ENCODE measurements at places on chromosomes 11 and 22. TPM values are rescaled to one million over a fixed set of nuclear protein-coding genes. Genes with fewer than 3 reads are reported as not detected.

TMPRSS4 gene
- 3.4 TPM for total RNA-seq

TESMIN gene
- 9.6 TPM for total RNA-seq

MS4A6A gene
- total RNA-seq: 41.7 TPM

C22orf31 gene
- total RNA-seq: not detected

FXYD2 gene
- 2.4 TPM for total RNA-seq

LRRC56 gene
- total RNA-seq: not detected

OTUB1 gene
- 17.6 TPM for total RNA-seq

DNA sequence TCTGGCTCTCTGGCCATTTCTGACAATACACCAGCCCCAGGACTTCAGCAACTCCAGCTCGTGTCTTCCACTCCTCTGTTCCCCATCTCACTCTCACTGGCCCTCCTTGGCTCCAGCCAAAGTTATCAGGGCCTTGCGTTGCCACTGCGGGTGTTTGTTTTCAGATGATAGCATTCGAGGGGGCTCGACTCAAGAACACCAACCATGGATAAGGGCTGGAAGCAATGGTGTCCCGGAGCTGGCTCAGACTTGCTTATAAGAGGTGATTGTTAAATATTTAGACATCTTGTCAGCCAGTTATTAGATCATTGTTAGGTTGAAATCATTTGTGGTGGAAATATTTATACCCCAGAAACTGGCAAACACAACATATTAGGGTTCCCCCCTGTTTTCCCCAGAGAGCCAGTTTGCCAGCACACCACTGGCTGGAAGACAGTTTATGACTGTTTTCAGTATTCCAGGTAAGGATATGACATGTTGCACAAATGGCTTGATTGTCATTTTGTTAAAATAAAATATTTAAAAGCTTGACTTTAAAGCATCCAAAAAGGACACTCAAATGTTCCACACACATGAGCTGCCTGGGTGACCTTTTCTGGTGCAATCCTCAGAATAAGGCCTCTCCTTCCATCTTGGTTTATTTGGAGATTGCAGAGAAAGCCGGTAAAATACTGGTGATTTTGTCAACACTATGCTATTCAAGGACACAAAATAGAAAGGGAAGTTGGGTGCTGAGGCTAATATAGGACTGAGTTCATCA lies 98.3 kb downstream of the FBXO7 start:
- no peak for DNase-seq

DNA sequence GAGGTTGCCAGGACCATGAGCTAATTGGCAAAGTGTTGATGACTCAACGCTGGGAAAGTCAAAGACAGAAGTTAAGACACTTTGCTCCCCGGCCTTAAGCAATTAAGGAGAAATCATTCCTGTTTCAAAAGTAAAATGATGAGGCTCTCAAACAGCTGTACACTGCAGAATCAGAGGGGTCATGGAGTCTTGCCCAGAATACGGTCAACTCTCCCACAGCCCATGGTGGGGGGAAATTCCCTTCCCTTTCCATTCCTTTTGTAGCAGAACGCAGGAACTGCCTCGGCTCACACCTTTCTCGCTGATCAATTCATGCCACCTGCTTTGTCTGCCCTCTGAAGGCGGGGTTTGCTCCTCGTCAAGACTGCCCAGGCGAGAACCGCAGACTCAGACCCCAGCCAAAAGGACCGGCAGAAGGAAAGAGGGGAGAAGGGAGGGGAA lies 52.8 kb downstream of the MN1 start:
- DNase-seq: peak; percentile 63

- no peak for DNase-seq
Measured at GRCh38 chr11:34830035-34830434, 86.1 kb downstream of the APIP start.

- no peak for DNase-seq
Measured at GRCh38 chr11:72627594-72628281, 46.5 kb downstream of the PDE2A start.

- DNase-seq: no peak
Measured at GRCh38 chr11:84136926-84137325, 850.8 kb upstream of the CCDC90B start.

DNA sequence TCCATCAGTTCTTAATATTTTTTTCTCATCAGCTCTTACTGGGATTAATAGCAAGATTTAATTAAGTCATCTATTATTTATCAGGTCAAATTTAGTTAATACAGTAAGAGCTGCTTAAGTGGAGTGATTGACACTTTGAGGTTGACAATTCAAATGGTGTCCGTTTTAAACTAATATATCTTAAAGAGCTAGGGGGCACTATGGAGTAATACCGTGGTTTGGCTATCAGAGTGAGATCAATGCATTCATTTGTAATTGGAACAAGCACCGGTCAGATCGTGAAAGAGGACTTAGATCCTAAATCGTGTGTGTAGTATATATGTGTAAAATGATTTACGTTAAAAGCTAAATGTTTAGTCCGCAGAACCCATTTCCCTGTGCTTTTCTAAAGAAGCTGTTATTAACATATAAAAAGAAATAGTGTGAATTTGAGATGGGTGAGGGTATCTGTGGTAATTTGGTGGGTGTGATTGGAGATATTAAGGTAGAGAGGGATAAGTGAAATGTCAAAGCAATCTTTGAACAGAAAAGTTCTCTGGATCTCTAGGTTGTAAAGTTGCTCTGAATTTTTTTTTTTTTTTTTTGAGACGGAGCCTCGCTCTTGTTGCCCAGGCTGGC lies 2.3 kb downstream of the SIK2 start:
- DNase-seq: peak; percentile 35

GRCh38 chr11:70630816-70631623 lies 232.7 kb downstream of the CTTN start:
- no peak for DNase-seq

- DNase-seq: no peak
Measured at GRCh38 chr11:106813806-106814205, 204.5 kb downstream of the GUCY1A2 start.

GRCh38 chr11:8311366-8311765 lies 47.7 kb upstream of the LMO1 start:
- no peak for DNase-seq

DNA sequence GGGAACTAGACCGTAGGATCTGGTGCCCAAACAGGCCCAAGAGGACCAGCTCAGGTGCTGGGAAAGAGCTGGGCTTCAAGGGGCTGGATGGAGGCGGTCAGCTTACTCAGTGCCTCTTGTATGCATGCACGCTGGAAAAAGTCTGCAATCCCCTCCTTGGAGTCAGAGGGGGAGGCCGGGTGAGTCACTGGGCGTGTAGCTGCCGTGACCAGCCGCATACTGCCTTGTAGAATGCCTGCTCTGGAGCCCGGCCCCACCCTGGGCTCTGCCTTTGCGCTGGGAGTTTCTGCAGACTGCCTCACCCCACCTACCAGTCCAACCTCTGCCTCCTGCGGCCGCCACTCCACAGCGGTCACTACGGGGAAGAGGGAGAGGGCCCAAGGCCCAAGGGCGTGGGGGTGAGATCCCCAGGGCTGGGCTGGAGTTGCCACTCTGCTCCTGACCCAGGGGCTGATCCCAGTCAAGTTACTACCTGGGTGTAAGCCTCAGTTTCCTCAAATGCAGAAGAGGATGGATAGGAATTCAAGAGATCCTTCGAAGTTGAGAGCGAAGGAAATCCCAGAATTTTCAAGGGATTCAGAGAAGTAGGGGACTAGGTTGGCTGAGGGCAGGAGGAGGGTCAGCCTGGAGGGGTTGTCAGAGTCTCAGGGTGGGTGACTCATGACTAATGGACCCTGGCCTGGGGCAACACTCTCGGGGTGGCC lies 4.2 kb downstream of the MRGPRF start:
- DNase-seq: peak; percentile 99

GRCh38 chr22:47382164-47382890 lies 619.9 kb downstream of the TBC1D22A start:
- no peak for DNase-seq

- DNase-seq: peak; percentile 32
Measured at GRCh38 chr11:123304828-123305466, 109.9 kb upstream of the CLMP start.

DNA sequence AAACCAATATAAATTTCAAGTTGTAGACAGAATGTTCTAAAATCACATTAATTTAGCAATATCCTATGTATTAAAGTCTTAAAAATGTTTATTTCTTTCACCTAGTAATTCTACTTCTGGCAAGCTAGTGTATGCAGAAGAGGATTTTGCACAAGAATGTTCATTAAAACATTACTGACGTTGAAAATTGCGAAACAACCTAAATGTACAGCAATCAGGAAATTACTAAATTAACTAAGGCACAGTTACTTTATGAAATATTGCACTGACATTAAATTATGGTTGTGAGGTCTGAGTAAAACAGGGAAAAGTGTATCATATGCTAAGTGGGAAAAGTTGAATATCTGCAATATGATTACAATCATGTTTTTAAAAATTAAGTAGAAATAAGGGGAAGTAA lies 4.1 kb downstream of the SLC36A4 start:
- DNase-seq: no peak

GRCh38 chr22:28773461-28773867 lies 969 bp downstream of the CCDC117 start:
- no peak for DNase-seq

DNA sequence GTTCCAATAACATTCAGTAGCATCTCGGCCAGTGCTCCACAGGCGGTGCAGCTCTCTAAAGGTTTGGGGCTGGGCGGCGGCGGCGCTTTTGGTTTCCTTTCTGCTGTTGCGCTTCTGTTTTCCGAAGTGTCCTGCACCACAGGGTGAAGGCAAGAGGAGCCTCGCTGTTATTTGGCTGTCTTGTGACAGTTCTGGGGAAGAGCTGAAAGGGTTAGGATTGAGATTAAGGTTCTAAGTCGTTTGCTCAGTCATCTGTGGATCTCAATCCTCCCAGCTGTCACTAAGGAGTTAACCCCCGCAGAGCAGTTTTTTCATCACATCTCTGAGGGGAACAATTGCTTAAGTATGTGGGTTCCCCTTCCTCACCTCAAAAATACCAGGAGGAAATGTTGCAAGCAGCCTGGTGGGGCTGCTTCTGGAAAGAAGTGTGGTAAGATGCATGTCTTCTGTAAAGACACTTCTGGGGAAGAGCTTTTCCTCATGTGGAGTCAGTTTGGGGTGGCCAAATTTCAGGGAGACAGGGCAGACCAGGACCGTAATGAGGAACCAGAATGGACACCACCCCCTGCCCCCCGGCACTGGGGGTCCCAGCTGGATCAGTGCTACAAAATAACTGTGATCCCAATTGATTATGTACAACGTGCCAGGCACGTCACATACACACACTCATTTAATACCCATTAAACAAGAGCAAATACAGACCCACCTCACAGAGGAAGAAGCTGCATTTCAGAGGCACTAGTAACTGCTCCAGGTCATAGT lies 14.2 kb downstream of the TMEM121B start:
- DNase-seq: peak; percentile 35

DNA sequence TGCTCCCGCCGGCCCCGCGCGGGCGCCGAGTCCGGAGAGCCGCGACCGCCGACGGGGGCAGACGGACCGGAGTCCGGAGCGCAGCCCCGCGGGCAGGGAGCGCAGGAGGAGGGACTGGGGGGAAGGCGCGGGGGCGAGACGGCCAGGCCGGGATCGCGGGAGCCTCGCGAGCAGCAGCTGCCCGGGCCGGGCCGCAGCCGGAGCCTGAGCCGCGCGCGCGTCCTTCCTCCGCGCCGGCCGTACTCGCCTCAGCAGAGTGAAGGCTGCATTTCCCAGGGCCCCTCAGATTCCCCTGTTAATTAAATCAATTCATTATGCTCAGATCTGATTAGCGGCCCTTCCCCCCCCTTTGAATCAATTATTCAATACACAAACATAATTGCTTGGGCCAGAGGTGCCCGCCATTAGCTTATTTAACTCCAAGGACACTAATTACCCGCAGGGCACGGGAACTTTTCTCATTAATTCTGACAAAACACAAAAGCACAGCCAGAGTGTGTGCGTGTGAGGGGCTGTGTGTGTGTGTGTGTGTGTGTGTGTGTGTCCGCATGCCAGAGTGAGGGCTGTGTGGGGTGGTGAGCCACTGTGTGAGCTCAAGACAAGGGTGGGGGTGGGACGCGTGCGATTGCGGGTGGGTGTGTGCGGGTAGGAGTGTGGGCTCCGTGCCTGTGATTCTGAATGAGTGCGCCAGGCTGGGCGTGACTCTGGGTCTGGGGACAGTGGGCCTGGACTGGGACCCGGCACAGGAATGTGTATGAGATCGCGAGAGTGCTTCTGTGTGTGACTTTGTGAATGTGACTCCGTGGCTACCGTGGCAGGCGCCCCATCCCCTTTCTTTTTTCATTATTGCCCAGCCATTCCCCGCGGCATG lies 5.1 kb upstream of the LMO1 start:
- peak; percentile 11 for DNase-seq

DNA sequence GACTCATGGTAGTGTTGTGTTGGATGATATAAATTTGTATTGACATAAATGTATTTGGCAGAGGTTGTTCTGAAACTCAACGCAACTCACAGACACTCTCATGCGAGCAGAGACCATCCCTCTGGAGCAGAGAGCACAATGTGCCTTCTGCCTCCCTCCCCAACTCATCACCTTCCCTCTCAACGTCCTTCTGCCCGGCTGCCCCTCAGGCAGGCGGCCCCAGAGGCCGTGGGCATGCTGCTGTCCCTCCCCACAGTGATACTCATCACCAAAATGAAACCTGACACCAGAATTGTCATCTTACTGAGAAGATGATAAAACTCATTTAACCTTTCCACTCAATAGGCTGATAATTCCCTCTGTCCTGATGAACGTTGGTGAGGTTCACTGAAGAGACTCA lies 260.6 kb downstream of the ETS1 start:
- no peak for DNase-seq

DNA sequence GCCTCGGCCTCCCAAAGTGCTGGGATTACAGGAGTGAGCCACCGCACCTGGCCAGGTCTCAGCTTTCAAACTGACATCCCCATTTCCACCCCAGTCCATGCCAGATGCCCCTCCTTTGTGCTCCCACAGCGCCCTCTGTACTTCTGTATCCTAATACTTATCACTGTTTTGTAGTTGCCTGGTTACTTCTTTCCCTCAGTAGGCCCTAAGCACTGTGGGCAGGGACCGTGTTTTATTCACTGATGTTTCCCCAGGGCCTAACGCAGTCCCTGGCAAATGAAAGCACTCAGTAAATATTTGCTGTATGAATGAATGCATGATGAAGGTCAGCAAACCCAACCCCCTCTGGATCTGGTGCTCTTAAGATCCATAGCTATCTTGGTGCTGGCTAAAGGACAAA lies 2.2 kb upstream of the TRIM3 start:
- no peak for DNase-seq

DNA sequence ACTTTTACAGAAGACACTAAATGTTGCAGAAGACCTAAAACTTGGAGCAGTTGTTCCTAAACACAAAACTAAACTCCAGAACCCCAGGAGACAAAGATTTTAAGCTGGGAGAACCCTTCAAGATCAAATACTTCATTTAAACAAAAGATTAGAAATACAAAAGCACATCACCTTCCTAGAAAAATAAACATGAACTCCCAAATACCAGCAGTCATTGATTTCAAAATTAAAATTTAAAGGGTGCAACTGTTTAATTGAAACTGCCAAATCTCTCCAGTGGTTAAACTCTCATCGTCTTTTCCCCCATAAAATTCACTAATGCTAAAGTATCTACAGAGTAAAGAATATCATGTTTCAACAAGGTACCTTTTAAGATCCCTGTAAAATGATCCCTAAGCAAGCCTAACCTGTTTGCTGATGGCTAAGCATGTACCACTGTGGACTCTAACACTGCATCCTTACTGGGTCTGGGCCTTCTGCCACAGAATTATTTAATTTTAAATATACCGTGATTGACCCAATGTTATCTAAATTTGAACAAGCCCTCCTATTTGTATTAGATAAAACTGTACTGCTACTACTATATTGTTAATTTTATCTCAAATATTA lies 53.7 kb upstream of the CCDC34 start:
- no peak for DNase-seq

All from umbilical cord (tissue), 2 donors.